ENCODE measurements at places on chromosomes 1 and 21. TPM values are rescaled to one million over a fixed set of nuclear protein-coding genes. Genes with fewer than 3 reads are reported as not detected.

DNA sequence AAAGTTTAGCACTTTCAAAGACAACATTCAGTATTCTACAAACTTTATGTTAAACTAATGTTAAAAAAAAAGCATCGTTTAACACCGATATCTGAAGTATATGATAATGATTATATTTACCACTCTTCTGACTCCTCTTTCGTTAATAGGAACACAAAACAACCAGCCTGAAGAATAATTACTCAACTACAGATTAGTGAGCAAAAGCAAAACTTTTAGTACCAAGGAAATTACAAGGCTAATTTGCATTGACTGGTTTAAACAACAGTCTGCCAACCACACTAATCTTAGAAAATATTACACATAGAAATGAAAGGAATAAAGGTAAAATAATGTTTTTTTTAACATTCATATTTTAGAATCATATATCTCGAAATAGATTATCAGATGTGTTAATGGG is 500.7 kb downstream of the LMO4 start:
- DNase-seq = no peak

Gene HENMT1
- total RNA-seq = 17.7 TPM

- DNase-seq = no peak
Measured at GRCh38 chr1:176794897-176795508, 332.0 kb downstream of the PAPPA2 start.

Gene MAB21L3
- not detected for total RNA-seq

GRCh38 chr1:31523769-31524168 is 52.5 kb upstream of the TINAGL1 start:
- DNase-seq = no peak

GRCh38 chr1:11059155-11059967 is 457 bp downstream of the SRM start:
- DNase-seq = peak; percentile 67

GRCh38 chr21:25893191-25893590 is 158.4 kb downstream of the GABPA start:
- no peak for DNase-seq

- no peak for DNase-seq
Measured at GRCh38 chr1:228925691-228926090, 190.4 kb downstream of the RHOU start.

DNA sequence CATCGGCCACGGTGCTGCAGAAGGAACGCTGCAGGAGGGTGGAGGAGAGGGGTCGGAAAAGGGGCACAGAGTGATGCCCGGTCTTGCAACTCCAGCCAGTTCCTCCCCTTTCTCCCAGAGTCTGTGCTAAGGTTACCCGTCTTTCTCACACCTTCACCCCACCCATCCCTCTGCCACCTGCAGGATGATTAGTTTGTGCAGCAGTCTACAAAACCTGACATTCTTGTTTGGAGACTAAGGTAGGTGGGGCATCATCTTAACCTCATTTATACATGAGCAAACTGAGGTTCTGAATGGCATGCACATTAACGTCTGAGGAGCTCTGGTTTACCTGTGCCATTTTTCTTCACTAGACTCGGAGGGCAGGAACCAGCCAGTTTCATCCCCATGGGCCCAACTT is 232.3 kb downstream of the GRIK3 start:
- no peak for DNase-seq

- no peak for DNase-seq
Measured at GRCh38 chr1:85992791-85993190, 163.8 kb downstream of the COL24A1 start.

DNA sequence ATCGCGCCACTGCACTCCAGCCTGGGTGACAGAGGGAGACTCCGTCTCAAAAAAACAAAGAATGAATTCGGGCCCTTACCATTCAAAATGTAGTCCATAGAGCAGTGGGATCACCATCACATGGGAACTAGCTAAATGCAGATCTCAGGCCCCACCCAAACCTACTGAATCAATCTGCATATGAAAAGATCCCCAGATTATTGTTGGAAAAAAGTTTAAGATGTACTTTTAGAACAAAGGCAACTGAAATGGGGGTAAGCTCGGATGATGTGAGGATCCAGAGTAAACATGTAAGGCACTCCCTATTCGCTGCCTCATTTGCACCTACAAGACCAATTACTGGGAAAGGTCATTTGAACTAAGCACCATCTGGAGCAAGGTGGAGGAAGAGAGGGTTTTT is 803 bp upstream of the FLAD1 start:
- no peak for DNase-seq

Gene KCND3
- total RNA-seq = not detected

Gene TEDDM1
- total RNA-seq = not detected

DNA sequence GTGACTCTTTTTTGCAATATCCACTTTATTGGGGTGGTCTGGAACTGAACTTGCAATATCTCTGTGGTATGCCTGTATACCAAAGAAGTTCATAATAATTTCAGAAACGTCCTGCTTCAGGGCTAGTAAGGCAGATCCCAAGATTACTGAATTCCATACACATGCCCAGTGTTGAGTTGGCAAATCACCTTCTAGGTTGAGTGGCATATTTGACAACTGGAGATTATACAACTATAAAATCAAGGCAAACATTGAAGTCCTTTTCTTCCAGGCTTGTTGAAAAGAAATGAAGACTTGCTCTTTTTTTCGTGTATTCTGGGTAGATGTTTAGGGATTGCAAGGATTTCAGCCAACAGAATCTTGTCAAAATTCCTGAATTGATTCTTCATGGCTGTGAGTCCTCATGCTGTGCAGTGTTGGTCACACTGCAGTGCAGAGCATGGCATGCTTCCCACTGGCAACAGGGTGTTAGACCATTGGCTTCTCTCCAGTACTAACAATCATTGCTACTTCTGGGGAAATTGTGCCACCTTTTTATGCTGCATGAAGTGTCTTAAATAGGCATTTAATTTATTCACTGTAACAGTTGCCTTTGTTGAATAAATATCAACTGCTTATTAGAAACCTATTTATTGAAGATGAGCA is 367.1 kb upstream of the ADGRL4 start:
- DNase-seq = no peak

Gene STYXL2
- not detected for total RNA-seq

- DNase-seq = no peak
Measured at GRCh38 chr1:85303440-85304162, 27.2 kb upstream of the BCL10 start.
